ENCODE measurements at places on chromosomes 6 and 20. TPM values are rescaled to one million over a fixed set of nuclear protein-coding genes. Genes with fewer than 3 reads are reported as not detected.

DNA sequence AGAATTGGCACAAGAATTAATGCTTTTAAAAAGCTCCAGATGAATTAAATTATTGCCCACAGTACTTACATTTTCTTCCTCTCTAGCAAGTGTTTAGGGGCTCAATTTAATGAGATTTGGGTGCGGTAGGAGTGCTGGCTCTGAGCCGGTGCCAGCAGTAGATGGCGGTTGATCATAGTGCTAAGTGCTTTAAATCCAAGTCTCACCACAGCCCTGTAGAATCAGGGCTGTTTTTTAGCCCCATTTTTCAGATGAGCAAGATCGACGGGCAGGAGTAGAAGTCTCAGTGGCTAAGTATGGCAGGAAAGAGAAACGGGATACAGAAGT lies 136.9 kb upstream of the SALL4 start:
- no peaks in the 10 kb centered on the region for H3K36me3 ChIP-seq
- no peak overlapping the region for H3K4me3 ChIP-seq
- H3K27me3 ChIP-seq = no peaks in the 10 kb centered on the region
- no peak for DNase-seq
- no peak overlapping the region for H3K27ac ChIP-seq

- H3K4me1 ChIP-seq = peaks cover 51% of the 10 kb centered on the region
- peaks cover 20% of the 10 kb centered on the region for H3K36me3 ChIP-seq
- peak overlapping the region; percentile 62 for H3K27ac ChIP-seq
- no peak for DNase-seq
- peak overlapping the region; percentile 95 for H3K4me3 ChIP-seq
These were observed 1.1 kb upstream of the ZKSCAN8 start for GRCh38 chr6:28140616-28141015.

- DNase-seq = no peak
- H3K36me3 ChIP-seq = no peaks in the 10 kb centered on the region
- H3K27ac ChIP-seq = no peak overlapping the region
These were observed 17.3 kb upstream of the ID1 start for GRCh38 chr20:31587545-31588389.

- DNase-seq = no peak
- no peaks in the 10 kb centered on the region for H3K4me1 ChIP-seq
- no peak overlapping the region for H3K27ac ChIP-seq
- no peak overlapping the region for H3K4me3 ChIP-seq
These were observed 435.0 kb downstream of the PTPRT start for GRCh38 chr20:42754706-42755105.

DNA sequence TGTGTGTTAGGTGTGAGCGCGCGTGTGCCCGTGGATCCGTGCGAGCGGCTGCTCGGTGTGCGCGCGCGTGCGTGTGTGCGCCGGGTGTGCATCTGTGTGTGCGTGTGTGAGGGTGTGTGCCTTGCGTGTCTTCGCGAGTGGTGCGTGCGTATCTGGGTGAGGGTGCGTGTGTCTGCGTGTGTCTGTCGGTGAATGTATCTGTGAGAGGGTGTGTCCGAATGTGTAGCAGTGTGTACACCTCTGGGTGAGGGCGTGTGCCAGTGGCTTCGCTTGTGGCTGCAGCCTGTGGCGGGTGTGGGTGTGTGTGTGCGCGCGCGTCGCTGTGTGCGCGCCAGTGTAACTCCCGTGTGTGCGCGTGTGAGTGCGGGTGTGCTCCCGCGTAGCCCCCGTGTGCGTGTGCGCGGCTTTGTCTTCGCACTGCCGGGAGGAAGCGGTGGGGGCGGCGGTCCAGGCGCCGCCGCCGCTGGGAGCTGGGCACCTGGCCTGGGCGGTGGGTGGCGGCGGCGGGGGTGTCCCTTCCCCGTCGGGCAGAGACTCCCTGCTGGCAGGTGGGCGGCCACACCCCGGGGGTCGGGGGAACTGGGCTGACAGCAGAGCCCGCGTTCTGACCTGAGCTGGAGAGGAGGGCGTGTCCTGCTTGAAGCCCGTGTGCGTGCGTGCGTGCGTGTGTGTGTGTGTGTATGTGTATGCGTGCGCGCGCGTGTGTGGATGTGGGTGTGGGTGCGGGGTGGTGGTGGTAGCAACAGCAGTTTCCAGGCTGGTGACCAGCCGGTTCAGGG lies 61.3 kb upstream of the EPB41L1 start:
- peaks cover 40% of the 10 kb centered on the region for H3K27me3 ChIP-seq
- H3K4me1 ChIP-seq = peaks cover 21% of the 10 kb centered on the region
- peak; percentile 46 for DNase-seq
- H3K4me3 ChIP-seq = peak overlapping the region; percentile 63

- peaks cover 3% of the 10 kb centered on the region for H3K27me3 ChIP-seq
- peaks cover 5% of the 10 kb centered on the region for H3K36me3 ChIP-seq
- no peak for DNase-seq
- H3K4me1 ChIP-seq = peaks cover 18% of the 10 kb centered on the region
- no peak overlapping the region for H3K4me3 ChIP-seq
These were observed 24.1 kb upstream of the PI16 start for GRCh38 chr6:36930483-36930882.

DNA sequence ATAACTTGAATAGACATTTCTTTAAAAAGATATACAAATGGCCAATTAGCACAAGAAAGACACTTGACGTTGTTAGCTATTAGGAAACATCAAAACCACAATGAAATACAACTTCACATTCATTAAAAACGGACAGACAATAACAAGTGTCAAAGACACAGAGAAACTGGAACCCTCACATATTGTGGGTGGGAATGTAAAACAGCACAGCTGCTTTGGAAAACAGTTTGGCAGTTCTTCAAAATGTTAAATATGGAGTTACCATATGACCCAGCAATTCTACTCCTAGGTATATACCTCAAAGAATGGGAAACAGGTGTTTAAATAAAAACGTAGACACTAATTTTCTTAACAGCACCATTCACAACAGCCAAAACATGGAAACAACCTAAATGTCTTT lies 100.5 kb upstream of the SLC22A23 start:
- peaks cover 20% of the 10 kb centered on the region for H3K27me3 ChIP-seq
- no peak overlapping the region for H3K4me3 ChIP-seq
- DNase-seq = no peak
- no peaks in the 10 kb centered on the region for H3K4me1 ChIP-seq
- H3K36me3 ChIP-seq = no peaks in the 10 kb centered on the region
- no peak overlapping the region for H3K27ac ChIP-seq

- no peak for DNase-seq
- no peaks in the 10 kb centered on the region for H3K36me3 ChIP-seq
- no peak overlapping the region for H3K27ac ChIP-seq
- H3K27me3 ChIP-seq = peaks cover 28% of the 10 kb centered on the region
These were observed 7.0 kb downstream of the TMEM200A start for GRCh38 chr6:130372786-130373185.

- no peak overlapping the region for H3K4me3 ChIP-seq
- no peaks in the 10 kb centered on the region for H3K27me3 ChIP-seq
These were observed 508.6 kb downstream of the UTRN start for GRCh38 chr6:144793744-144794143.

FLRT3 gene
- total RNA-seq = not detected

XKR7 gene
- not detected for total RNA-seq

RFX6 gene
- not detected for total RNA-seq

PNPLA1 gene
- not detected for total RNA-seq
